Gastroesophageal sphincter (tissue), 4 donors: ENCODE measurements at places on chromosomes 7 and 10. TPM values are rescaled to one million over a fixed set of nuclear protein-coding genes. Genes with fewer than 3 reads are reported as not detected.

DNA sequence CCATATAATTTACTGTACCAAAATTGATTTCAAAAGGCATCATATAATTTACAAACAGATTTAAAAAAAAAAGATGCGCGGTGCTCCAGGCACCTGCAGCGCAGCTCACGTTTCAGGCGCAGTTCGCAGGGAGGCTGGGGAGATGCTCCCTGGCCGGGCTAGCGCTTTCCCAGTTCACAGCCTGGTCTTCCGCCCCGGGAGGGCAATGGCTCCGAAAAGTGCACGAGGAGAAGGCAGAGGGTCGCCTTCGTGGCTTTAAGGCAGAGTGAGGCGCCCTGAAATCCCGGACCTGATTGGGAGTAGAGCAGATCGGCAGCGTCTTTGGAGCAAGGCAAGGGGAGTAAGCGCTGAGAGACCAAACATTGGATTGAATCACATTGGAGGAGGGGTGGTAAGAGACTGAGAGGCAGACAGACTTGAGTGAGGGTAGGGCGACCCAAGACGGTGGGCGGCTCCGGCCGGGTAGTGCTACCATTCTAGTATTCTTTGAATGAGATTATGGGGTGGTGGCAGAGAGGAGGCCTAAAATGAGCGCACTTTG lies 1.5 kb downstream of the NEUROG3 start:
- H3K27me3 ChIP-seq: peaks cover 100% of the 10 kb centered on the region
- H3K4me1 ChIP-seq: no peaks in the 10 kb centered on the region
- no peak for ATAC-seq
- no peak overlapping the region for H3K4me3 ChIP-seq
- no peak overlapping the region for H3K27ac ChIP-seq
- H3K36me3 ChIP-seq: no peaks in the 10 kb centered on the region

- H3K4me1 ChIP-seq: no peaks in the 10 kb centered on the region
- H3K4me3 ChIP-seq: no peak overlapping the region
- H3K27ac ChIP-seq: no peak overlapping the region
- no peaks in the 10 kb centered on the region for H3K27me3 ChIP-seq
- ATAC-seq: no peak
These were observed 118.6 kb downstream of the GNAI1 start for GRCh38 chr7:80253237-80253636.

DNA sequence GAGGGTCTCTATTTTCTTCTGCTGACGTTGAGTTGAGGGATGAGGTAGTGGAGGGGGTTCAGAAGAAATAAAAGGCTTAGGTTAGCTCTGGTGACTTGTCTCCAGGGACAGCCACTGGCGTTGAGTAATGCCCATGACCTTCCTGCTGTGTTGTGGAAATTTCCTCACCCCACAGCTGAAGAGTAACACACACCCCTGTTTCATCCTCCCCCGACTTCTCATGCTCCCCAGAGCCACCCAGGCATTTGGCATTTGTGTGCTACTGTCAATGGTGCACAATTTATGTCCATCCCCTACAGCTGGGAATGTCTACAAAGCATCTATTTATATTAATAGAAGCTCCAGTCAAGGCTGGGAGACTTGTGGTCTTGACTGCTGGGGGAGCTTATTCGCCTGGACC lies 4.7 kb upstream of the TMEM72 start:
- no peaks in the 10 kb centered on the region for H3K27me3 ChIP-seq
- peaks cover 12% of the 10 kb centered on the region for H3K4me1 ChIP-seq
- H3K27ac ChIP-seq: no peak overlapping the region
- H3K36me3 ChIP-seq: no peaks in the 10 kb centered on the region

DNA sequence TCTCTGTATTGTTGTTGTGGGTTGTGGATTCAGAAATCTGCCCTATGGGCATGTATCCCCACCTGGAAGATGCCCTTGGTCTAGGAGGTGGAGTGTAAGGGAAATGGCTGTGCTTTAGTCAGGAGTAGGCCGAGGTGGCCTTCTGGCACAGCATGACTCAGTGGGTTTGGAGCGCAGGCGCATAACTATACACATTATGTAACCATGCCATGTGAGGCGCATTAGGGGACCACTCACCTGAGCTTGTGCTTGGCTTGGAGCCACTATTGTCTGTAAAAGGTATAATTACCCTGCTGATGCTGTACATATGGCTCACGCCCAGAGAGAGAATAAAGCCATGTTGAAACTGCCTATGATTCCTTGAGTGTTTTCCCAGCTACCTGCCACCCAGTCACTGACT lies 20.6 kb upstream of the ADAMTS14 start:
- no peak overlapping the region for H3K4me3 ChIP-seq
- no peak for ATAC-seq
- no peak overlapping the region for H3K27ac ChIP-seq
- peaks cover 11% of the 10 kb centered on the region for H3K4me1 ChIP-seq
- no peaks in the 10 kb centered on the region for H3K27me3 ChIP-seq
- H3K36me3 ChIP-seq: no peaks in the 10 kb centered on the region

MAGI2 gene
- total RNA-seq: 7.8 TPM

MOSPD3 gene
- 13.4 TPM for total RNA-seq

SLC16A9 gene
- 0.73 TPM for total RNA-seq

DNA sequence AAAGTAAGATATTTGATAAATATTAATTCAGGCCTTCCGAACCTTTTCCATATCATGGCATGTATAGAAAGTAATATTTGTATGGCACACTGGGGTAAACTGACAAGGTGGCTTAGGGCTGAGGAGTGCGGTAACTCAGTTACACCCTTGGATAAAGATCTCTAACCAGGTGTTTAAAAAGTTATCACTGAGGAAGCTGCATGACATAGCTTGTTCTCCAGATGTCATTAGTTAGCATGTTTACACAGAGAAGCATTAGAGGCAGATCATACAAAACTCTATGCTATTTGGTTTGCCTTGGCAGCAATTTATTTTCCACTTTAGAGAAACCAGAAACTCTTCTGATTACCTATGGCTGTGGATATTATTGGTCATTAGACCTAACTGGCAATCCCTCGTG lies 118.2 kb downstream of the ST7 start:
- no peaks in the 10 kb centered on the region for H3K27me3 ChIP-seq
- H3K27ac ChIP-seq: no peak overlapping the region
- no peaks in the 10 kb centered on the region for H3K4me1 ChIP-seq
- no peak for ATAC-seq
- H3K36me3 ChIP-seq: no peaks in the 10 kb centered on the region
